ENCODE measurements at places on chromosomes 1 and 21.

GRCh38 chr1:41358131-41359021, 2.9 kb upstream of the FOXO6 start:
- no peak for DNase-seq

GRCh38 chr1:243447347-243447746, 191.5 kb downstream of the SDCCAG8 start:
- DNase-seq: no peak

DNA sequence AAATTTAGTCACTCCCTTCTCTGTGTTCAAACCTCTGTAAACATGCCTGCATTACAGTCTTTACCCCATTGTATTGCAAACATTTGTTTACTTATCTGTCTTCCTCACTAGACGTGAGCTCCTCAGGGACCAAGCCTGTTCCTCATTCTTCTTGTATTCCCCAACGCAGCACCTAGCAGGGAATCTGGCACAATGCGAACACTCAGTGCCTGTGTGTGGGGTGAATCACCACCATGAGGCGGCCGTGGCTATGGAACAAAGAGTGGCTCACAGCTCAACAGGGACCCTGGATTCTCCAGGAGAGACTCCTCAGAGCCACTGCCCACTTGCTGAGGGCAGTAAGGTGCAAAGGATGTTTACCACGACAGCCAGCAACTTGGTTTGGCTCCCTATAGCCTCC, 95.9 kb downstream of the DDX20 start:
- DNase-seq: no peak

DNA sequence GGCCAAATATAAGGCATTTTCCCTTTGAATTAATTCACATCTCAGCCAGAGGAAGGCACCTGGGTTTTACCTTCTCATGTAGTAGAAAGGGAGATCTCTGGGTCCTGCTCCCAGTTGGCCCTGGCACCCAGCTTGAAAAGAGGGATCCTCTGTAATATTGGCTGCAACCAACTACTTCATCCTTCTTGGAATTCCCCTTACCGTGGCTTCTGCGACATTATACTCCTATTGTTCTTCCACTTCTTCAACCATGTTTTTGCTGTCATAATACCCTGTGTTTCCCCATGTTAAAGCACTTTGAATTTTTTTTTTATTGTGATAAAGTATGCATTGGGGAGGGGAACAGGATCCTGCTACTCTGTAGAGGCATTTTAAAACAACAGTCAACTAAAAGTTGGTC, 26.8 kb downstream of the RNF220 start:
- DNase-seq: no peak

DNA sequence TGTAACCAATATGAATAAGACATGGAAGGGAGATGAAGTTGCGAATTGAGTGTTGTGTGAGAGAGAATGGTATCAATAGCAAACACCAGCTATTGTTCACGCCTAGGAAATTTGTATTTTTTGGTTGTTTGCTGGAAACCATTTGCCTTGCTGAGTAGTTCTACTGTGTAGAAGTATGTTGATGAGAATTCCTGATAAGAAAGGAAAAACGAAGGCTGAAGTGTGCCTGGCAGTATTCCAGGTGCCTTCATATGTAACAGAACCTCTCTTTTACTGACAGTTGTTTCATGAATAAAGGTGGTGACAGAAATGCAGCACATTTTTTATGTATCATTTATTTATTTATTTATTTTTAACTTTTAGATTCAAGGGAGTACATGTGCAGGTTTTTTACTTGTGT, 79.5 kb downstream of the SDCCAG8 start:
- no peak for DNase-seq

DNA sequence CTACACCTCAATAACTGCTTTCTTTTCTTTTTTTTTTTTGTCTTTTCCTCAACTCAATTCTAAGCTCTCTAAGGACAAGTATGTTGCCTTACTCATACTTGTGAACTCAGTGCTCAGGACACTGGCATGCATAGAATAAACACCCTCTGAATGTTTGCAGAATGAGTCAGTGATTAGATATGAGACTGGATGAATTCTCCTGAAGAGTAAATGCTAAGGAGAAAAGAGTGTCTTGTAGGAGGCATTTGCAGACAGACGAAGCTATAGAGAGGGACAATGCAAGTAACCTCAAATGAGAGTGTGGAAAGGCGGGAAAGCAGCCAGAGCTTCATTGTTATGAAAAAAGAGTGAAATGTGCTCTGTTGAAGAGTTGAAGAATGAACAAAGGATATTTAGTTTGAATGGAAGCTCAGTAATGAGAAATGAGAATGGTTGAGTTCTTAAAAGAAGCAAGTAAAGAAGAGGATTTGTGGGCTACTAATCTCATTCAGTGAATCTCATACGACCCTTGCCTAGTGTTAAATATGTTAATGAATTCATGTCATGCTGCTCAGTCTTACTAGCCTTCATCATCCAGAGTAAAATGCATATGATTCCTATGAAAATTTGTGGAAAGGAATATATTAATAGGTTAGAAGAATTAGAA, 166.1 kb upstream of the DPYD start:
- DNase-seq: no peak

GRCh38 chr1:98099501-98099900, 178.7 kb upstream of the DPYD start:
- DNase-seq: no peak

DNA sequence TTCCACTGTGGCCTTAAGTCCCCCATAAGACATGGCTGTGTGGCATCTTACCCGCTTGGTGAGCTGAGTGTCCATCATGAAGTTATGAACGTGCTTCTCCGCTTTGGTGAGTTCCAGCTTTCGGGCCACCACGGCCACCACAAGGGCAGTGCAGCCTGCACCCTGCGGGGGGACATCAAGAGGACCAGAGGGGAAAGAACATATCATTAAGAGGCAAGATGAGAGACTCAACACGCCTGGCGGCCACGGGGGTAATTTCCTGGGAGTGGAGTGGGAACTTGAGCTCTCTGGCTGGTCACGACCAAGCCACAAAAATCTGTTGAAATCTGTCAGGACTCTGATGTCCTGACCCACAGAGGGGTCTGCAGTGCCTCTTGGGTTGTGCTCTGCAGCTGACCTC, 117.9 kb upstream of the ADAR start:
- DNase-seq: no peak

GRCh38 chr1:109890115-109890953, 20.3 kb upstream of the CSF1 start:
- no peak for DNase-seq

- DNase-seq: no peak
Observed at GRCh38 chr1:179990847-179991246, 36.2 kb downstream of the CEP350 start.

DNA sequence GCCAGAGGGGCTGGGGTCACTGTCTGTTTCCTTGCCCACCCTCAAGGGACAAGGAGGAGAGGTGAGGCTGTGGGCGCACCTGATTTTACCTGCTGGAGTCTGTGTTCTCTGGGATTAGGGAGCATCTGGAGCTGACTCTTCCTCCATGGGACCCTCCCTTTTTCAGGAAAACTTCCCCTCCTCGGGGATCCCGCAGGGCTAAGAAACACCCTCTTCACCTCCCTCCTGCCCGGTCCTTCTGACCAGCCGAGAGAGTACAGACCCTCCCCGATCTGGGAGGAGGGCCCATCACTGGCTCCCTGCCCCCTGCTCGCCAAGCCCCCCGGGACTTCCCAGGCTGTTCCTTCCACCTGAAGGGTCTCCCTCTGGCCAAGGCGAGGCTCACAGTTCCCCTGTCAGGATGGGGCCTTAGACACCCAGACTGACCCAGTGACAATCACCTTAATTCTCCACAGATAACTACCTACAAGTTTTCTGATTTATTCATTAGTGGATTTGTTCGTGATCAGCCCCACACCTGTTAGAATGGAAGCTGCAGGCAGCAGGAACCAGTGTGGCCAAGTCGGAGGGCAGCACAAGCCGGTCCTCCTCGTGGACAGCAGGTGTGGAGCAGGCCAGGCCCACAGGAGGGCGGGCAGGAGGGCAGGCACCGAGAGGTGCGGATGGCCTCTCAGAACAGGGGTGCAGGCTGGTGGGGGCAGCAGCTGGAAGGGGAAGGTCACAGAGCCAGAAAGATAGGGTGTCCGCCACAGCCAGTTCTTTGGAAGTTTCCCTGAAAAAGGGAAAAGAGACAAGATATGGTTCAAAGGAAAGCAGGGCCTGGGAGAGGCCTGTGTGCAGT, 15.9 kb upstream of the SAMD11 start:
- no peak for DNase-seq

DNA sequence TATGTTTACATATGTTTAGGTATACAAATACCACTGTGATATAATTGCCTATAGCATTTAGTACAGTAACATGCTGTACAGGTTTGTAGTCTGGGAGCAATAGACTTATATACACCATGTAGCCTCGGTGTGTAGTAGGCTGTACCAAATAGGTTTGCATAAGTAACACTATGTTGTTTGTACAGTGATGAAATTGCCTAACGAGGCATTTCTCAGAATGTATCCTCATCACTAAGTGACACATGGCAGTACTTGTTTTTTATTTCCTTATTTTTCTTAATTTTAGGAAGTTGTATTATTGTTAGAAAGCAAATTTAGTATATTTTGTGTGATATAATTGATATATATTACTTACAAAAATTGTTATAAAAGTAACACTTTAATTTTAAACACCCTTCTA, 840.9 kb downstream of the LTN1 start:
- DNase-seq: no peak

GRCh38 chr1:225866981-225867380, 15.2 kb downstream of the TMEM63A start:
- DNase-seq: no peak

- DNase-seq: no peak
Observed at GRCh38 chr1:82762829-82763532, 962.2 kb downstream of the ADGRL2 start.

GRCh38 chr1:55196433-55197035, 18.6 kb downstream of the USP24 start:
- no peak for DNase-seq

- DNase-seq: no peak
Observed at GRCh38 chr1:6106321-6106731, 60.6 kb downstream of the KCNAB2 start.

DNA sequence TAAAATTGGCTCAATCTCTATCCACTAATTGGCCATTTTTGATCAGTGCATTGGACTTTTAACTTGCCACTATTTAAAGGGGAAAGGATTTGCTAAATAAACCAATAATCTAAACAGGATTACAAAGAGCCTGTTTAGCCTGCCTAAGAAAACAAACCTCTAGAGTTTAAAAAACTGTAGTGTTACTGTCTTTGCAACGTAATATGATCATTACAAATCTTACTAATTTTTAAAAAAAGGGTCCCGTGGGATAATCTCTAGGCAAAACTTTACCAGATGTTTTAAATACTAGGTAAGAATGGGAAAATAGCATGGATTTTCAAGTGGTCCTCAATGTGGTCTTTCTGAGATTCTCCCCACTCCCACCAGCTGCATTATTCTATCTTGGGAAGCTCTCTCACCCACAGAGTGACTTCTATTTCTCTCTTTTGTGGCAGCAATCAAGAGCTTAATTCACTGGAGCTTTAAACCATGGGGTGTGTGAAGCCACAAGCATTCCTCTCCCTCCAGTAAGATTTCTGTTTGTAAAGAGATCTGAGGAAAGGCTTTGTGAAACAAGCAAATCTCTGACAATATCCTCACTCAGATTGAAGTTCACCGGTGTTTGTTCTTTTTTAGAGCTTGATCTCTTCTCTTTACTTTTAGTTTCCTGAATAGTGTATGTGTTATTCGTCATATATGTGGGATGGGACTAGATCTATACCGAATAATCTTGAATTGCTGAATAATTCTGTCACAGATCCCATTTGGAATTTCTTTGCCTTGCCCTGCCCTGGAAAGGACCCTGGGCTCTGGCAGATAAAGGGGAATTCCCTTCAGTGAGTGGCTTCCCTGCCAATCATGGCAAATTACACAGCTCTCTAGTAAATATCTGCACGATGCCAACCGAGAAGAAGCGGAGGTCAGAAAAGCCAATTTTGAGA, 132.2 kb downstream of the TLR5 start:
- peak; percentile 46 for DNase-seq

DNA sequence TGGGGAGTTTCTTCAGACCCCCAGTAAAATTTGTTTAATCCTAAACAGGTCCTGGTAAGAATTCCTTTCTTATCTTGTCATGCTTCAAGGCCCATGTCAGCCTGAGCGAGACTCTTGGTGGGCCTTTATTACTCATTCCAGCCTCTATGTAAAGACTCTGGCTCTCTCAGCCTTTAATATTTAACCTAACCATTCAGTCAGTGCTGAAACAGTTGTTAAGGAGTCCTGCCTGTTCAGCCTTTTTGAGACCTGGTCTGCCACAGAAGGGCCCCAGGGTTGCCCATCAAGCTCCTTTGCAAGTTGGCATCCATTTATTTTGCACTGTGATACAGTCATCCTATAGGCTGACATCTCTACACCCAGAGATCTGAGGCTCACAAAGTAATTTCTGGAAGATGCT, 107.7 kb upstream of the VANGL1 start:
- no peak for DNase-seq

GRCh38 chr1:87644579-87645190, 316.0 kb downstream of the LMO4 start:
- DNase-seq: no peak

DNA sequence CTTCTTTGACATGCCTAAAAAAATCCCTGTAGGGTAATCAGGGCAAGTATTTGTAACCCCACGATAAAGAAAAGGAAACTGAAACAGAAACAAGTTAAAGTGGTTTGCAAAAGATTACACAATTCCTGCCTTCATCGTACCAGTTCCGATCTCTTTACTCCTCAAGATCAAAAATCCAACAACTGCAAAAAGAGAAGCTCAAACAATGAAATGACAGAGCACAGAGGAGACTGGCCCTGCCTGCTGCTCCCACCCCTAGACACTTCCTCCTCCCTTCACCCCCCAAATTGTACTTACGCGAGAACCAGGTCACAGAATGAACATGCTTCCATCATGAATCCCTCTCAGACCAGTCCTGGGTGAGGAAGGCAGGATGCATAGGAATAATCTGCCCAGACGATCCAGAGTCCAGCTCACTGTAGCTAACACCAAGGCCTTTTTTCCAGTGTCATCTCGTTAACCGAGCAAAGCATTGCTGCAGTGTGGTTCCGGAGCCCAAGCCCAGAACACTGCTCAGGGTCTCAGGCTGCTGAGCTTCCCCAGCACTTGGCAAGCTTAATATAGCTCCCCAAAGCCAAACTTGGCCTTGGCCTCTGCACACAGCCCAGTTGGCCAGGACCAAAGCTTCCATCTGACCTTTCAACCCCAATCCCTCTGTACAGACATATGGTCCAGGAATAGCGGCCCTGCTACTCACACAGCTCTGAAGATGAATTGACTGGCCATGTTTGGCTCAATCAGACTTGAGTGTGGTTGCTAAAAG, 20.3 kb downstream of the RXRG start:
- DNase-seq: no peak

Measured in NCI-H2227 treated with DMSO at 0.1 percent for 48 hours (cell line).